ENCODE measurements at places on chromosomes 13 and 19.

DNA sequence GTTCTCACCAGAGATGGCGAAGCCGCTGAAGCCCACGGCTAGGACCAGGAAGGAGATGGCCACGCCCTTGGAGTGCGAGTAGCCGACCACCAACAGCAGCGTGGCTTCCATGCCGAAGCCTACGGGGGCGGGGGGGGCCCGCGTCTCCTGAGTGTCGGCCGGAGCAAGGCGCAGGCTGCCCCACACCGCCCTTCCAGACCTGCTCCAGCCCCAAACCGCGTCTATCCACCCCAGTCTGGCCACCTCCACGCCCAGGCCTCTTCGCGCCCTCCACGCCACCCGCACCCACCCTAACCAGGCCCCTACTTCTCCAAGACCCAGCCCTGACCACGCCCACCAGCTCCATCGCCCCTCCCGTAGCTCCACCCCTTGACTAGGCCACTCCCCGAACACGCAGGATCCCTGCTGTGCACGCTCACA is 6.2 kb downstream of the GFY start:
- no peak for DNase-seq

DNA sequence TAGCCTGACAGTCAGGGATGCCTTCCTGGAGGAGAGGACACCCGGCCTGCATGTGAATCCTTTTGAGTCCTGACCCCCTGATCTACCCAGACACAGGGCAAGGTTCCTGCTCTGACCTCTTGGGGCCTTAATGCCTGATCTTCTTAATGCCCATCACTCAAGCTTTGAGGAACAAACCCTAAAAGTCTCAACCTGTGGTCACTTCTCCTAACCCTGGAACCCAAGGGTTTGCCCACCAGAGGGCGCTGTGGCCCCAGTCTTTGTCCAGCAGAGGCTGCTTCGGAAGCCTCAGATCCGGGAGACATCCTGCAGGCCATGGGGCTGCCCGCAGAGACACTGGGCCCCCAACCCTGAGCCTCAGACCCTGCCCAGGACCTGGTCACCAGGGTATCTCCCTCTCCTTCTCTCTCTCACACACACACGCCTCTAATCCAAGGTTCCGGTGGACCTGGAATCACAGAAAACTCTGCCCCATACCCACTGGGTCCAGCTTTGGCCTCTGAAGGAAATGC is 9.8 kb upstream of the DPF1 start:
- DNase-seq = peak; percentile 52

- no peak for DNase-seq
These were observed 144.8 kb downstream of the LIG4 start for GRCh38 chr13:108070491-108070890.

GRCh38 chr13:103878891-103879605 is 812.8 kb upstream of the SLC10A2 start:
- DNase-seq = no peak

DNA sequence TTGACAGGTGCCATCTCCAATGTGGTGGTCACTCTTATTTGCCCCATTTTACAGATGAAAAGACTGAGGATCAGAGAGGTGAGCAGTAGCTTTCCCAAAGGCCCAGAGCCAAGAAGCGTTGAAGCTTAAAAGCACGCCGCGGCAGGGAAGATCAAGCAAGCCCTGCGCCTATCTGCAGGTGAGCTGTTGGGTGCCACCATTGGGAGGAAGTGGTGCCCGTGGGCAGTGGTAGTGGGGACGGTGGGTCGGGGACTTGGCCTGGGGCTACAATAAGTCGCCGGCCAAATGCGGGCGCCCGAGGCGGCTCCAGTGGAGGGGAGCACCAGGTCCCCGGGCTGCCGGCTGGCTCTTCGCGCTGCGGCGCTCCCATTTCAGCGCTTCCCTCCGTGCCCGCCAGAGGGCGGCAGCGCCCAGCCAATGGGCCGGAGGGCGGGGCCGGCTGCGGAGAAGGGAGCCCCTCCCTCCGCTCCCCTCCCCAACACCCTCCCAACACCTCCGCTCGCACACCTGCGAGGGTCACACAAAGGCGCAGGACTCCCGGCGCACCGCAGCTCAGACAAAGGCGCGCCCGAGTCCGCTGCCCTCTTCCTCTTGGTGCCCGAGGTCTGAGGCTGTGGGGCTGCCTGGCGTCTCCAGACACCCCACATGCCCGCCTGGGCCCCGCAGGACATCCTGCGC is 744 bp upstream of the POU2F2 start:
- DNase-seq = peak; percentile 78

DNA sequence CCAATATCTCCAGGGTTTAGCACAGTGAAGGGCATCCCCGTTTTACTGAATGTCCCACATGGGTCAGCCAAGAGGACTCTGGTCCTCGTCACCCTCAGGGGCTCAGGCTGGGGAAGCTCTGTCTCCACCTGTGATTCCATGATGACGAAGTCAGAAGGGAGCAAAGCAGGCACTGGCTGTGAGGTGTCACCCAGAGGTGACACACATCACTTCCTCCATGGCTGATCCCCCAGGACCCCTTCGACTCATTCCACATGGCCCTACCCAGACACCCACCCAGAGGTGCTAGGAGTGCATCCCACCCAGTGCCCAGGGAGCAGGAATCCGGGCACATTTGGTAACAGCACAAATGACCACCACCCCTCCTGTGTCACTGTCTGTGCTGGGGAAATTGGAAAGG is 145.2 kb upstream of the VSTM2B start:
- no peak for DNase-seq

Measured in effector CD8-positive, alpha-beta T cell (primary cell).